ENCODE measurements at places on chromosomes 2 and 18.

DNA sequence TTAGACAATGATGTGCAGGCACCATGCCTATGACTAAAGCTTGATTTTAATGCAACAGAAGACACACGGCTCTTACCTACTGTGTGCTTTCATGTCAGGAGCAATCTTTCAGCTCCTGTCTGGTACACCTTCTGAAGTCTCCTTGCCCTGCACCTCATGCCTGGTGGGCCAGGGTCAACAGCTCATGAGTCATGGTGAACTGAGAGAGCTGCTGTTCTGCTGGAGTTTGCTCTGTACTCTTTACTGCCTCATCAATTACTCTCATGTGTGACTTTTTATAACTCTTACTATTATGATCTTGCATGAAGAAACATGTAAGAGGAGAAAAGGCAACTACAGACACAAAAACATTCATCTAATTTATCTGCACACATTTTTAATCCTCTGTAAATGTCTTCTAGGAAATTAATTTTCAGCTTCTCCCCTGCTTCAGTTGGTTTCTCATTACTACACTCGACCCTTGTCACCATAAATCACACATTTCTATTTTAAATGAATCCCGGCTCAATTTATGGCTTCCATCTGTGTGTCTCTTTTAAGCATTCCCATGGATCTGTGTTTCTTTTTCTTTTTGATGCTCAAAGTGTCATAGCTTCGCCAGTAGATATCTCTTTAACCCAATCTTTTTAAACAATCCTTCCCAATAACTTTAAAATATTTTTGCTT lies 9.7 kb downstream of the SERPINB7 start:
- DNase-seq: no peak

- DNase-seq: no peak
These were observed 38.6 kb upstream of the ASAP2 start for GRCh38 chr2:9167718-9168657.

- no peak for DNase-seq
These were observed 18.0 kb downstream of the SLC9A2 start for GRCh38 chr2:102637358-102637757.

- DNase-seq: no peak
These were observed 146.0 kb upstream of the SERTAD2 start for GRCh38 chr2:64799592-64800252.

GRCh38 chr2:227460070-227460485 lies 11.9 kb upstream of the AGFG1 start:
- peak; percentile 77 for DNase-seq

DNA sequence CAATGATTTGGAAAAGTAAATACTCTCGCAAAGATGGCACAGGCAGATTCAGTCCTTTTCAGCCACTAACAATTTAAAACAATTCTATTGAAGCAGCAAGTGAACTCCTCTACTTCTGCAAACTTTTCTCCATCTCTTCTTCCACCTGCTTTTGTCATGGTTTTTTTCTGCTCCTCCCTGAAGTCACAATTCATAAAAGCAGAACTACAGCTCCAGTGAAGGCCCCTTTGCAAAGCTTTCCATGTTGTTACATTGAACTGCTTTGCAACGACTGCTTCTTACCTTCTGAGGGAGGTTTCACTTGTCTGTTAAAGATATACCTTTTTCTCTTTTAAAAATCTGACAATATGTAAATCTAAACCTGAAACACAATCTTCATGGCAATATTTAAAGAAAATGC lies 3.7 kb upstream of the SERTAD2 start:
- DNase-seq: no peak

DNA sequence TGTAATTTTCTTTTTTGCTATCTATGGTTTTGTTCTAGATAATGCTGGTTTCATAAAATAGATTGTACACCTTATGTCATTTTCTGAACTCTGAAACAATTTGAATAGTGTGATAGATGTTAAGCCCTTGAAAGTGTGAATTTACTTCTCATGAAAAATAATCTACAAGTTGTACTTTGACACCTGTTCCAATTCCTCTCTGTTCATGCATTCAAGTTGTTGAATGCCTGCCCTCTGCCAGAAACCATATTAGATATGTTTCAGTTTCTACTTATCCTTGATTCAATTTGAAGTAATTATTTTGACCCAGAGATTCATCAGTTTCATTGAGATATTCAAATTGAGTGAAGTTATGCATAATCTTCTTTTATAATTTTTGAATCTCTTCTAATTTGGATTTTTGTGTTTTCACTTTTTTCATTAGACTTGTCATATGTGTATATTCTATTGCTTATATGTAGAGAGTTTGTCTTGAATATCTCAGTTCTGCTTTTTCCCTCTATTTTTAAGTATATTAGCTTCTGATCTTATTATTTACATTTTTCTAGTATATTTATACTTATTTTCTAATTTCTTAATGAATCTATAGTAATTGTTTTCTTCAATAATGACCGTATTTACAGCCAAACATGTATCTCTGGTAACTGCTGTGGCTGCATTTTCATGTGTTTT lies 143.3 kb upstream of the TACR1 start:
- DNase-seq: no peak

DNA sequence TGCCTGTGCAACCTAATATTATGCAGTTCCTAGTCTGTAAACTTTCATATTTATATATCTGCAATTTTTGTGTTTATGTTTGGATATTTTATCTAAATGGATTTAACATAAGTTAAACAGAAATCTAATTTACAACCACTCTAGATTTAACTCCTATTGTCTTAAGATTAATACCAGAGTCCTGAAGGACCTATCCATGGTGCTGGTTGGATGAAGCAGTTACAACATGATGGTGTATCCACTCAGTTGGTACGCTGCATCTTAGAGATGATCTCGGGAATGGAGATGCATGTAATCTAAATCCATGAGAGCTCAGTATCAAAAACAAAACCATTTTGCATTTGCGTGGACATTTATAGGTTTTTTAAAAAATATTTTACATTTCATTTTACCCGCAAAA lies 745.9 kb upstream of the SLC8A1 start:
- DNase-seq: no peak

- no peak for DNase-seq
These were observed 377.7 kb upstream of the MYT1L start for GRCh38 chr2:2708575-2709430.

DNA sequence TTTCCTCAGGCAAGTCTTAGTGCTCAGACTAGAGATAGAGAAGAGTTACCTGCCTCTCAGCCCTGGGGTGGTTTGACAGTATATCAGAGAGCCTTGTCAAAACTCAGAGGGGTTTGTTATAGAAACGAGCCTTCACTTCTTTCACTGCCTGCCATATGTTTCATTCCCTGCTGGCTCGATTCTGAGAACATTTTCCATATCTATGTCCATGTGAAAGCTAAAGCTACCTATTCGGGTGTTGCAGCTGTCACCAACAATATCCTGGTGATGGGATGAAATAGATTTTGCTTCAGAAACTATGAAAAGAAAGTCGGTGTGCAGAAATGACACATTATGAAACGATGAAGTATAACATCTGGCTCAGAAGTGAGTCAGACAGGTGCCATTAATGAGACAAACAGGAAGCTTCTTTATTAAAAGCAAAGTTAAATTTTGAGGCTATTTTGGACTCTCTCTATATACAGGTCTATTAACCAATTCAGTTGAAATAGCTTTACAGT lies 56.1 kb upstream of the TANK start:
- peak; percentile 18 for DNase-seq

DNA sequence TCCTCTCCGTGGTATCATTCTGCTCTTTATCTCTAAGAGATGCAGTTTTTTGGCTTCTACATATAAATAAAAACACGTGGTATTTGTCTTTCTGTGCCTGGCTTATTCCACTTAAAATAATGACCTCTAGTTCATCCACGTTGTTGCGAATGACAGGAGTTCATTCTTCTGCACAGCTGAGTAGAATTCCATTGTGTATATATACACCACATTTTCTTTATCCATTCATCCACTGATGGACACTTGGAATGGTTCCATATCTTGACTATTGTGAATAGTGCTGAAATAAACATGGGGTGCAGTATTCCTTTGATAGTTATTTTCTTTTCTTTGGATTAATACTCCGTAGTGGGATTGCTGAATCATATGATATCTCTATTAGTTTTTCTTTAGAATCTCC lies 262.3 kb downstream of the SOX11 start:
- DNase-seq: no peak

GRCh38 chr2:102021779-102022178 lies 30.0 kb downstream of the IL1R2 start:
- no peak for DNase-seq

DNA sequence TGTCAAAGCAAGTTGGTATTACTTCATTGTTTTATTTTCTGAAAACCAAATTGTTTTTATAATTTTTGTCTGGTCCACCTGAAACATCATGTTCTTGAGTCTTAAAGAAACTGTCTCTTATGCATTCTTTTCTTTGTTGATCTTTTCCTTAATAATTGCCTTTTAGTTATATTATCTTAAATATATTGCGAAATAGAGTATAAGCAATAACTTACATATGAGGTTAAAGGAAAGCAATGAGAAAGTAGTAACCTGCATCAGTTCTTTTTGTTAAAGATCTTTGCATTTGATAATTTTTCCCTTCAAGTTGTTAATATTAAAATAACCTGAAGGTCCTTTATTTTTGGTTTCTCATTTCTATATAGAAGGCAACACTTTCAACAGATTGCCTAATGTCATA lies 315.0 kb downstream of the CTNNA2 start:
- DNase-seq: no peak

DNA sequence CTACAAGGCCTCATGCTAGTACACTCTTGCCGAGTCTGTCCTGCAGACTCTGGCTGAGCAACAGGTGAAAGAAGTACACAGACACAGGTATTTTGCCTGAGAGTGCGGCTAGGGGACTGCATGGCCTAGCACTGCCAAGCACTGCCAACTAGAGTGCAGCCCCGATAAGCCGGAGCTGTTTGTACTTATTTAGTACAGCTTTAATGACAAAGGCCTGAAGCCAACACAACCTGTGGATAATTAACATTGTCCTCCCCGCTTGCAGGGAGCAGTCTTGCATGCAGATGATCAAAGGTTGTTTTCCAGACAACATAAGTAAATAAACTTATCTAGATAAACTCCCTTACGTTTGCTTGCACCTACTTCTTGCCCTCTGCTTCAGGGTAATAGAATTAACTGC lies 63.7 kb upstream of the MMADHC start:
- DNase-seq: no peak

Measured in stimulated activated CD4-positive, alpha-beta T cell treated with anti-CD3 and anti-CD28 coated beads, Interleukin-4, amount 100 ng/mL, for 24 hours (primary cell).